M059J (cell line): ENCODE measurements at places on chromosomes 1 and 21. TPM values are rescaled to one million over a fixed set of nuclear protein-coding genes. Genes with fewer than 3 reads are reported as not detected.

Gene IGSF9
- total RNA-seq, result 0.25 and 0.32 TPM in 2 replicates

Gene ABCG1
- total RNA-seq, result not detected in 2 replicates

Gene CELSR2
- total RNA-seq, result 3.7 and 6.9 TPM in 2 replicates

Gene FHAD1
- total RNA-seq, result 0.64 and 1.3 TPM in 2 replicates

Gene C1orf87
- total RNA-seq, result not detected in 2 replicates

Gene S100A16
- 138 and 163 TPM in 2 replicates for total RNA-seq

Gene CD247
- not detected in 2 replicates for total RNA-seq

Gene LCK
- total RNA-seq, result 0.12 TPM in 1 of 2 replicates, not detected in the other

Gene OR2AK2
- not detected in 2 replicates for total RNA-seq

Gene PLEKHM2
- 35.3 and 59.1 TPM in 2 replicates for total RNA-seq

- no peak for DNase-seq
Observed at GRCh38 chr1:95230768-95231191, 3.2 kb upstream of the RWDD3 start.

- no peak for DNase-seq
Observed at GRCh38 chr1:101522486-101522885, 285.7 kb downstream of the S1PR1 start.

DNA sequence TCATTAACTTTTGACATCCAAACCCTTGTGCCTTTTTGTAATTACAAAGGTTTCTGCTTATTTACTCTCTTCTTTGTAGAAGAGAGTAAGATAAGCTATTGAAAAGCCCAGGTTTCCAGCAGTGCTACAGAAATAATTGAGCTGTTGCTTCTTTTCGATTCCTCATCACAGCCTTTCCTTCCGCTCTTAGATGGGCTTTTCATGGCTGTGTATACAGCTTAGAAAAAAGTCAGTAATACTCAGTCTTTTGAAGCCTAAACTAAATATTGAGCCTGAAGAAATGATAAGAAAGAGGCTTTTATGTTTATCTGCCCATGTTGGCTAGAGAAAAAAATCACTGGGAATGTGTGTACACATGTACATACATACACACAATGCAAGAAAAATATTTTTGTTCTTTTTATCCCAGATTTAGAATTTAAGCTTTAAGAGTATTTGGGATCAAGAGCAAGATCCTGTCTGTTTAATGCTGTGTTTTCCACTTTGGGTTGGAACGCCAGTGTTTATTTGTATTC, 172.4 kb downstream of the VPS13D start:
- no peak for DNase-seq

- peak; percentile 80 for DNase-seq
Observed at GRCh38 chr1:96721416-96722160, at the start of gene PTBP2. PTBP2 (plus strand) TSS chr1:96721784; CDS start chr1:96721865, 81 bp downstream.

DNA sequence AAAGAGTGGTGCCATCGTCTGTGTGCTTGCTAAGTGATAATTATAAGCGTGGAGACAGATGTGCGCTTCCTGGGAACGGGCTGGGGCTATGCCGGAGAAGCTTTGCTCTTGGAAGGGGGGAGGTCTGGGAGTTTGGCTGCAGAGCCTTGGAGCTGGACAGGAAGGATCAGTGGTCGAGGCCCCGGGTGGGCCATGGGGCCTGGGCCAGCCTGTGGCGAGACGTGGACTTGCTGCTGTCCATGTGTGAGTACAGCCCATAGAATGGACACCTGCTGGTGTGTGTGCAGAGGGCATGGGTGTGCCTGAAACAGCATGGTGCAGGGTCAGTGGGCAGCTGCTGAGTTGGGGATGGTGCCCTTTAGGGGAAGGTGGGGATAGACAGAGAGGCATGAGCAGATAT, 121.3 kb downstream of the PCBP3 start:
- DNase-seq, result no peak

DNA sequence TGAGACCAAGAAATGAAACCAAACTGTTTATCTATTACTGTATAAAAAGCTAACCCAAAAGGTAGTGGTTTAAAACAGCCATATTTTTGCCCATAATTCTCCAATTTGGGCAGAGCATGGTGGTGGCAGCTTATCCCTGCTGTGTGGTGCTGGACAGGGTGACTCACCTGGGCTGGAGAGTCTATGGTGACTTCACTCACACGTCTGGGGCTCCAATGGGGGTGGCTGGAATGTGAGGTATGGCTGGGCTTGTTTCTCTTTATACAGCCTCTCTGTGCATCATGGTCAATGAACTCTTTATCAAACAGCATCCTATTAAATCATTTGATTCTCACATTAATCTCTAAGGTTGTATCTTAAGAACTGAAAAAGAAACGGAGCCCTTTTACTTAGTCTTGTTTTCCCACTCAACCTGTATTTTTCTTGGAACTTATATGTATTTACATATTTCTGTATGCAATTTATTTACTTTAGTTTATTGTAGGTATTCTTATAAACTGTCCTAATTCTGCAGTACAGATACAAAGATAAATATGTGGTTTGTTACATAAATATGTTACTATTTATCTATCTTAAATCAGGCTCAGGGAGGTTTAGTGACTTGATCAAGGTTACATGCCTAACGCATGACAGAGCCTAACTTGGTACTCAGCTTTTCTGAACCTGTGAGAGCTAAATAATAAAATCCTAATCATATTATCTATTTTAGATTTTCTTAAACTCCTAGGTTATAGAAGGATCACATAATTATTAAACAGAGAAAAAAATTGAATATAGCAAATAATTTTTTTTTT, 37.5 kb upstream of the WLS start:
- peak; percentile 78 for DNase-seq

DNA sequence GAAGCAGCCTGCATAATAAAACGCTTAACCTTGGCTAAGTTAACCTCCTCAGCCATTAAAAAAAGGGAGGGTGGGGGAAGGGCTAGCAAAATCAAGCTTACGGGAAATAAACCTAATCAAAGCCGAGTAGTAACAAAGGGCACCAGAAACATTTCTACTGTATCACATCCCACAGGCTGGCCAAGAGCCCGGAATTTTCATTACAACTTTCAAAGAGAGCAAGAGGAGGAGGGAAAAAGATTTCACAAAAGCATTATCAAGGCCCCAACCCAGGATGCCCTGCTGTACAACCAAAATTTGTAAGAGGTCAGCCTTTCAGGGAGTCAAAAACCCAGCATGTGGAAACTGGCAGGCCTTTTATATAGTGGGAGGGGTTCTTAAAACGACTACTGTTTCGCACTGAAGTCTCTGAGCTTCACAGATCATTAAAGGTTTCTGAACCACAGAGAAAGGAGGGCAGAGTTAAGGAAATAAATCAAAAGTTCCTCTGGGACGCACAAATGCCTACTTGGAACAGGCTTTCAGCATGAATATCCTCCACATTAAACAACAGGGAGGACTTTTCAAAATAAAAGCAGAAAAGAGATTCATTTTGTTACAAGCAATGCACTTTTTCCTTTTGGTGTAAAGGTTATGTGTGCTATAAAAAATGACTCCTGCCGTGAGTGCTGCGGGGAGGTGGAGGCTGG, 90.4 kb downstream of the SLC45A1 start:
- DNase-seq, result peak; percentile 92

DNA sequence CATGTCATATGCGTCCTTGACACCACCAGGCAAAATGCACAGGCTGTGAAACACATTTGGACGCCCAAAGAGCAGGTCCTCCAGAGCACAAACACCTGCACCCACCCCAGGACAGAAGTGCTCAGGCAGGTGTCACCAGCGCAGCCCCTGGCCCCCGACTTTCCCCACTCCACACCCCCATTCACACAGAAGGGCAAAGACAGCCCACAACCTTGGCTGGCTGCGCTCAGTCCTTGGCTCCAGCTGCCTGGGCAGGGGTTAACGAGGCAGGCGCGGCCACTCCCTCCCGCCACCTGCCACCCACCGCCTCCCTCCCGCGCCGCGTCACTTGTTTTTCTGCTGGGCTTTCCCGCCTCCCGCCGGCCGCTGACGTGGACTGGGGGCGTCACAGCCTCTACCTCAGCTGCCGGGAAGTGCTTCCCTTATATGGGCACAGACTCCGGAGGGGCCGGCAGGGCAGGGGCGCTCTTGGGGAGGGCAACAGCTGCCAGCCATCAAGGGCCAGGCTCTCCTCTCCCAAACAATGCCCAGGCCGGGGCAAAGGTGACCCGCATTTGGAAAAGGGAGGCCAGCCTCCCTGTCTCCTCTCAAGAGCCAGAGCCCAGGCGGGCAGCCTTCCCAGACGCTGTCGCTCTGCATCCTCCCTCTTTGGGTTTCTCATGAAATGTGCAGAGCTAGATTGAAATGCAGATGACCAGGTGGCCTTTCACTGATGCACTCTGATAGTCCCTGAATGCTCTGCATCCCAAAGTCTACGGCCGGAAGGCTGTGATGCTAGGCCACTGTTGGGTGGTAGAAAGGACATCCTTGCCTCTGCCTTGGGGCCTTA, 14.8 kb upstream of the BTG2 start:
- peak; percentile 50 for DNase-seq

GRCh38 chr1:221166559-221167318, 287.5 kb downstream of the HLX start:
- DNase-seq, result no peak

DNA sequence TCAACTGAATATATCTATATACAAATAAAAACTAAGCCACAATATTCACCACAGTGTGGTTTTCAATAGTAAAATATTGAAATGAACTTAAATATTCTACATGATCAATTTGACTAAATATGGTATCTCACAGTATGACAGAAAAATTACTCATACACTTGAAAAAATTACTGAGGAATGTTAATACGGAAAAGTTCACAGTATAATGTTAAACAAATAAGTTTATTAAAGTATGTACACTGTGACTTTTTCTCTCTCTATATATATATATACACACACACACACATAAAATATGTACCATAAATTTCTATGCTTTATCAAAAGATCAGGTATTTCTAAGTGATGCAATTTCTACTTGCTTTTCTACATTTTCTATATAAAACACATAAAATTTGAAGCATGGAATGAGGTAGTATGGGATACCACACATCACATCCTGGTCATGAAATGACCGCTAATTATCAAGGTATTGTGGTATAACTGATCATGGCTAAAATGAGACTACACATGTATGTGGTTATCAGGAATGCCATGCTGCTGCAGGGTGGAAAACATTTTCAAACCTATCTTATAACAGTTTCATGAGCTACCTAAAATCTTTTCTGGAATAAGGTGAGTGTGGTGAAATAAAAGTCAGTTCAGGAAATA, 102.3 kb downstream of the CDC42BPA start:
- DNase-seq, result no peak

DNA sequence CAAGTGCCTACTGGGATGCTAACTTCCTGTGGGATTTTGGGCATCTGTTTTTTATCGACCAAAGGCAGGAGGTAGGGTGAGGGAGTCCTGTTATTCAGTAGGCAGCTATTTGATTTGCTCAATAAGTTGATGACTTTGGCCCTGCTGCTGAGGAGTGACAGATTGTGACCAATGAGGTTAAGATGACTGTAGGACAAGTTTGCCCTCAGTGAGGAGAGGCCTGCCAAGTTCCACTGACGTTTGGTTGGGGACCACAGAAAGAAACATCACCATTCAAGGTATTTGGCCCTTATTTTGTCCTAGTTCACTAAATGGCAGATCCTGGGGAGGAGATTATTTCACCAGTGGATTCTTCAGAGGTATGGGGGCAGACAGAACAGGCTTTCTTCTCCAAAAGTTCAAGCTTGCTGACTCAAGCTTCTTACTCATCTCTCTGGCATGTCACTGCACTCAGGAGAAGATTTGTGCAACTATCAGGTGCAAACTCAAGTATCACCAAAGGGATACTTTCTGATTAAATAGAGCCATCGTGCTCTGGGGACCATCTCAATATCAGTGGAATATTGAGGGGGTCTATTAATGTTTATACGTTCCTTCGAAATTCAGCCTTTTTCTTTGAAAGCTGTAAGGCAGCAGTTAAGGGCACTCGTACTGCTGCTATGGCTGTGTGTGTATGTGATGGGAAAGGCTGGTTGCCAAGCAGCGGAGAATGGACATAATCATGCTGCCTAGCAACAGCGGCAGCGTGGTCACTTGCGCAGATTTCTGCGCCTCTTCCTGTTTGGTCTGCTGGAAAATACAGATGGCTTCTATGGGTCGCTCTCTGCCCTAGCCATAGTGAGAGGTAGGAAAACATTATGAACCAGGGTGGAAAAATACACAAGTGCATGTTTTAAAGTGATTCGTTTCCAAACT, 78.7 kb downstream of the PBX1 start:
- peak; percentile 93 for DNase-seq

DNA sequence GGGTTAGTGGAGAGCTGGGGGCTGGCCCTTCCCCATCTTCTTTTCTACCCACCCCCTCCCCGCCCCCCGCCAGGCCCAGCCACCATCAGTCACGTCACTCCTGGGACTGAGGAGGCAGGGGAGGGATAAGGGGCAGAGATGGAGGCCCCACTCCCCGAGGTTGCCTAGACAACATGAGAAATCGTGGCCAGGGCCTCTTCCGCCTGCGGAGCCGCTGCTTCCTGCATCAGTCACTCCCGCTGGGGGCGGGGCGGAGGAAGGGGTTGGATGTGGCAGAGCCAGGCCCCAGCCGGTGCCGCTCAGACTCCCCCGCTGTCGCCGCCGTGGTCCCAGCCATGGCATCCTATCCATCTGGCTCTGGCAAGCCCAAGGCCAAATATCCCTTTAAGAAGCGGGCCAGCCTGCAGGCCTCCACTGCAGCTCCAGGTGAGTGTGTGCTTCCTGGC, 1.2 kb downstream of the AMPD2 start:
- peak; percentile 97 for DNase-seq

DNA sequence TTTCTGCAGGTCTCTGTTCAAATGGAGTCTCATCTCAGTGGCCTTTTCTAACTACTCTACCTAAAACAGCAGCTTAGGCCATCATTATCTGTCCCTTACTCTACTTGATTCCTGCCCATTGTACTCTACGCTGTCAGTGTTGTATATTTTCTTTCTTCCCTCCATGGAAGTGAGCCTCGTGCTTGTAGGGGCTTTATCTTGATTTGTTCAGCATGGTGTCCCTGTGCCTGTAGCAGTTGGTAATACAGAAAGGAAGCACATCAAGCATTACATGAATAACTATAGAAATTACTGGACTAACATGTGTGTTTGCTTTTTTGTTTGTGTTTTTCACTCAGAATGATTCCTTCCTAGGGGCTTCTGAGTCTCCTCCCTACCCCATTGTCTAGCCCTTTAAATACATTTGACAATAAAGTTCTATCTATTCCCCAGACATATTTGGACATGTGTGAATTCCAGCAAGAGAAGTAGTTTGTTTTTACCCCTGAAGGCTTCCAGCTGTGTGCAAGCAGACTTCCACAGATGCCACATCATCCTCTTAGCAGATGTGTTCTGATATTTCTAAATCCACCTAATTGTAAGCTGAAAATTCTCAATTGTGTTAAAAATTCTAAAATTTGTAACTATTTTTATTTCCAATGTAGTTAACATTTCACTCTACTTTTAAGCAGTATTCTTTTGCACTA, 40.3 kb downstream of the PRMT2 start:
- DNase-seq, result no peak

DNA sequence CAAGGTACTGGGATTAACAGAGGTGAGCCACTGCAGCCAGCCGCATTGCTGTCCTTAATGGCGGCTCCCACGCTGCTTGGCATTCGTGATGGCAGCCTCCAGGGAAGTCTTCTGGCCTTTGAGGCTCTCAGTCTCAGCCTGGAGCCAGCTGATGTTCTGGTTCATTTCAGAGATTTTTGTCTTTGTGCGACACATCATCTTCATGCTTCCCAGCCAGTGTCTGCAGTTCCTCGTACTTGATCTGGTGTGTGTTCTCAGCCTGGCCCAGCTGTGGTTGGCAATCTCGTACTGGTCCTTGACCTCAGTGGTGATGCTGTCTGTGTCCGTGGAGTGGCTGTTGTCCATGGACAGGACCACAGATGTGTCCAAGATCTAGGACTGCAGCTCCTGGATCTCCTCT, 11.7 kb downstream of the SNRPE start:
- no peak for DNase-seq
